C1 segment of cervical spinal cord (tissue), 14 donors: ENCODE measurements at places on chromosomes 4 and X.

- DNase-seq = no peak
Observed at GRCh38 chr4:182000077-182000476, 243.1 kb upstream of the TENM3 start.

DNA sequence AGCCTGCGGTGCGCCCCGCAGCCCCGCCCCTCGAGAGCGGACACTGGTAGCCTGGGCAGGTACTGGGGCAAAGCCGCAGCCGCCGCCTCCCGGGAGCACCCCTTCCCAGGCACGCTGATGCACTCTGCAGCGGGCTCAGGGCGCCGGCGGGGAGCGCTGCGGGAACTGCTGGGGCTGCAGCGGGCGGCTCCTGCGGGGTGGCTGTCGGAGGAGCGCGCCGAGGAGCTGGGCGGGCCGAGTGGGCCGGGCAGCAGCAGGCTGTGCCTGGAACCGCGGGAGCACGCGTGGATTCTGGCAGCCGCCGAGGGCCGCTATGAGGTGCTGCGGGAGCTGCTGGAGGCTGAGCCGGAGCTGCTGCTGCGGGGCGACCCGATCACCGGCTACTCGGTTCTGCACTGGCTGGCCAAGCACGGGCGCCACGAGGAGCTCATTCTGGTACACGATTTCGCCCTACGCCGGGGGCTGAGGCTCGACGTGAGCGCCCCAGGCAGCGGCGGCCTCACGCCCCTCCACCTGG lies 401 bp downstream of the SOWAHD start:
- DNase-seq = no peak

DNA sequence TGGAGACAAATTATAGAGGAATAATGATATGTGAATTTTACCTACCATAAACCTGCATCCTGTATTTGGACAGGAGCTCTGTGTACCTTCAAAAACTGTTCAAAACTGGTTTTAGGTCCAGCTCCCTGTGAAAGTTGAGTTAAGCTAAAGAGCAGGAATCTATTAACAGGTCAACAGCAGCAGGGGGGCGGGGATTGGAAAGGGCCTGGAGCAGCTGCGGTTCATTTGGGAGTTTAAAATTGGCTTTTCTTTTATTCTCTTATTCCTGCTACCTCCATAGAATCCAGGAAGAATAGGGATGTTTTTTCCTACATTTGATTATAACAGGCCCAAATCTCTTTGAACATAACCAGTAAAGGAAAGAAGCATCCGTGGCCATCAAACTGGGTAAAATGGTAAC lies 23.8 kb downstream of the SHROOM3 start:
- no peak for DNase-seq

DNA sequence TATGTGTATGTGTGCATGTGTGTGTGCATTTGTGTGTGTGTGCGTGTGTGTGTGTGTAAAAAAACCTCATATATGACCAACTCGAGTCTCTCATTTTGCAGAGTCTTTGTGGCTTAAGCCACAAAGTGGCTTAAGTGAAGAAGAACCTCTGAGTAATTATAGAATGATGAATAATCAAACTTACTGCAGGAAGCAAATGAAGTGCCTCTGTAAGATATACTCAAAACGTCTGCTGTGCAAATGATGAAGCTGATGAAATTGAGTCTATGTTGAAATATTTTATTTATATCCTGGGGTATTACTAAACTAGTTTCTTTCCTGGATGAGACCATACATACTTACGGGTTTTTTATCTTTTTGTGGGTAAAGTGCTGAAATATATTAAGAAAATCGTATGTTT lies 1198.7 kb downstream of the PCDH7 start:
- no peak for DNase-seq

DNA sequence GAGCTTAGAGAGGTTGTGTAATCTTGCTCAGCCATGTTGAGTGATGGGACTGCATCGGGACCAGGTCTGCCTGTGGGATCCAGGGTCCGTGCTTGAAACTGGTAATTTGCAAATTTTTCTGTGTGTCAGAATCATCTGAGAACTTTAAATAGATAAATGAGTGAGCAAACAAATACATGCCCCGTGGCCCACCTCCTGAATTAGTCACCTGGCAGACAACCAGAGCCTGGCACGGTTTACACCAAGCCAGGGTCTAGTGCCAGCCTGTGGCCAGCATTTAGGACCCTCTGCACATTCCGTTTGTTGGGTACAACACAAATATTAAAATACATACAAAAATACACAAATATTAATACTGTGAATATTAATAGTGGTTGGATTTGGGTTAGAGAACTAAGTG lies 90.6 kb upstream of the STOX2 start:
- no peak for DNase-seq

DNA sequence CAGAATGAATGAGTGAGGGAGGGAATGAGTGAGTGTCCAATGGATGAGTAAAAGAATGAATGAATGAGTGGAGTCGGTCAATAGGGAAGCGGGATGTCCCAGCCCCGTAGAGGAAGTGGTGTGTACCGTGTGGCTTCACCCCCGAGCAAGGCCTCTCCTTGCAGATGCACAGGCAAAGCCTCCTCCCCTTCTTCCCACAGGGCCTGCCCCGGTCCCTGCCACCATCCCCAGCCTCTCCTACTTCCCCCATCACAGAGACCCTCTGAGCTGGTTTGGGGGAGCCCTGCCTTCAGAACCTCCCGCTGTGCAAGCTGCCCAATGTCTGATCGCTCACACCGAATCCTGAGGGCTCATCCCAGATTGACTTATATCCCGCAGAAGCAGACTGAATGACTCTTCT lies 13.6 kb downstream of the HTRA3 start:
- no peak for DNase-seq

DNA sequence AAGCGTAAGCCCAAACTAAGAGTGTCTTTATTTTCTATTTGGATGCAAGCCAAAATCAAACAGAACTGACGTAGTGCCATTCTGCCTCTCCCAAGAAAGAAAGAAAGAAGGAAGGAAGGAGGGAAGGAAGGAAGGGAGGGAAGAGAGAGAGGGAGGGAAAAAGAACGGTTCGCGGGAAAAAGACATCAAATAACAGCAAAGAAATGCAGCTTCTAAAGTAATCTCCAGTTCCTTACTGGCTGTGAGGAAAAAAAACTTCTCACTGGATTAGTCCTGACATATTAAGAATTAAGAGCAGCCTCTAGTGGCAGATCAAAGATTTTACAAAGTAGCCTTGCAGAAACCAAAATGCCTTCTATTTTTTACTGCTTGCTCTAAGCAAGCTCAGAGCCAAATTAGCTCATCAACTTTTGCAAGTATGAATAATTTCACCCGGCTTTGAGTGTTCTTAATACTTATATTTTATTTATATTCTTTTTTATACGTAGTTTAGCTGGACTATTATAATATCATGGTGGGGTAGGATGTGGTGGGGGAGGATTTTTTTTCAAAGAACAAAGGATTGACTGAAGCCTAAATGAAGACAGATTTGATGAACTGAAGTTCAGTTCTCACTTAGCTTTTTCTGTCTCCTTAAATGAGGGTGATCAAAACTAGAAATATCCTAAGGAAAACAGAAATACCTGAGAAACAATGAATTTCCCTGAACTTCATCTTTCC lies 36.6 kb downstream of the PITX2 start:
- no peak for DNase-seq

DNA sequence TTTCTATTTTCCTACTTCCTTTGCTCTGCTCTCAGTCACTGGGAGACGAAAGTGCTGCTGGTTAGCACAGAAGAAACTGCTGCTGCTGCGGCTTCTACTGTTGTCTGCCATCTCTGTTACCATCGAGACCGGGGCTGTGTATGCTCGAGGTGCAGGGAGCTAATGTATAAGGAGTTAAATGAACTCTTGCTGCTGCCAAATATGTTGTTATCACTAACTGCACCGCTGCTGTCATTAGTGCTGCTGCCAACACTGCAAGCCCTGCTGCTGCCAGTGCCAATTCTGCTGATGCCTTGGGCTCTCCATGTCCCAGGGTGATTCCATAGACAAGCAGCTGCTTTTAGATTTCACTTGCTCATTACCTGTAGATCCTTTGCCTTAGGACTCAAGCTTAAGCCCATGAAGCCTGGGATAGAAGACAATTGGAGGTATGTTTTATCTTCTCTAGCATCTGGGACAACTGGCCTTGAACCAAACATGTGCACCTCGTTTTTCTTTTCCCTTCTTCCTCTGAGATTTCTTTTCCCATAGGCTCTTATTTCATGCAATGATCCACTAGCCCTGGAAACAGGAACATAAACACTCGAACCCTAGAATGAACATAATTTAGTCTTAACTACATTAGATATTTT lies 107.8 kb downstream of the CCSER1 start:
- DNase-seq = no peak

- DNase-seq = no peak
Observed at GRCh38 chr4:187071946-187072600, 348.4 kb upstream of the FAT1 start.

DNA sequence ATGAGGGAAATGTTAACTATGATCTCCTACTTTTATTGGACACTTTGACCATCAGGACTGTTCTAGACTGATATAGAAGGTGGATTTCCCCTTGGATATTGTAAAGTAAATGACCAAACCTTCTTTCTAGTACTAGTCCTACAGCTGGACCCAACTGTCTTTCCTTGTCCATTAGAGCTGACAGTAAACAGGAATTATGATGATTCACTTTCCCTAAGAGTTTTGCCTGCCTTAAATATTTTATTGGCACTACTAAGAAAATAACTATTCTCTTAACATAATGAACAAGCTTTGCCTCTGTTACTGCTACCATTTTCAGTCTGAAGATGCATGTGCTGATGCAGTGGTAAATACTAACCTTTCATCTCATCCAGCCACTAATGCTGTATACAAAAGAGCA lies 915.4 kb downstream of the CENPC start:
- no peak for DNase-seq

- DNase-seq = no peak
Observed at GRCh38 chrX:66004928-66005829, 34.7 kb downstream of the VSIG4 start.

DNA sequence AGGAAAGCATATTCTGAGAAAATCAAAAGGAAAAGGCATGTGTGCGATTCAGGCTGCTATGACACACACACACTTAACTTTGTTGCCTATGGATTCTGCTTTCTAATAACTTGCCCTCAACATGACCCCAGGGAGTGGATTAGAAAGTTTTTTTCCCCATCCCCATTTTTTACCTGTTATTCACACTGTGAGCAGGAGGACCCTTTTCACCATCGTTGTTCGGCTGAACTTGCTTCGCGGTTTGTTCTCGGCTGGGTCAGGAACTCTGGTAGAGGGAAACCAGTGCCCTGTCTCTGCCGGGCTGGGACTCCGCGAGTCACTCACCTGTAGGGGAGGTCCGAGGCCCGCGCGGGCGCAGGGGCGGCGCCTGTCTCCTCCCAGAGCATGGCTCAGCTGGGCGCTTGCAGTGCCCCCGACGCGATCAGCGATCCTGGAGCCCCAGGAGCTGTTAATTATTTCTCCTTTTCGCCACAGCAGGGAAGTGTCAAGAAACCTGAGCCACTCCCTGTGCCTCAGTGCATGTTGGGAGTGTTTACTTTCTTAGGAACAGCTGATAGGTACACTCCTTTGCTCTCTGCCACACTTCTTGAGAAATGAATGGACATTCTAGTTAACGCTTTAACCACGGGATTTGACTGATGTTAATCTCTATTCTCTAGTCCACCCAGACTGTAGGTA lies at the start of gene RASSF6:
Gene RASSF6 (minus strand): TSS at position 322 of the 678 bp plus-strand sequence. CDS start 8,641 bp downstream, outside the sequence.
- no peak for DNase-seq

- DNase-seq = no peak
Observed at GRCh38 chr4:1239141-1239949, 9.6 kb downstream of the CTBP1 start.

- DNase-seq = peak; percentile 11
Observed at GRCh38 chrX:49884290-49884862, 5.1 kb downstream of the USP27X start.

DNA sequence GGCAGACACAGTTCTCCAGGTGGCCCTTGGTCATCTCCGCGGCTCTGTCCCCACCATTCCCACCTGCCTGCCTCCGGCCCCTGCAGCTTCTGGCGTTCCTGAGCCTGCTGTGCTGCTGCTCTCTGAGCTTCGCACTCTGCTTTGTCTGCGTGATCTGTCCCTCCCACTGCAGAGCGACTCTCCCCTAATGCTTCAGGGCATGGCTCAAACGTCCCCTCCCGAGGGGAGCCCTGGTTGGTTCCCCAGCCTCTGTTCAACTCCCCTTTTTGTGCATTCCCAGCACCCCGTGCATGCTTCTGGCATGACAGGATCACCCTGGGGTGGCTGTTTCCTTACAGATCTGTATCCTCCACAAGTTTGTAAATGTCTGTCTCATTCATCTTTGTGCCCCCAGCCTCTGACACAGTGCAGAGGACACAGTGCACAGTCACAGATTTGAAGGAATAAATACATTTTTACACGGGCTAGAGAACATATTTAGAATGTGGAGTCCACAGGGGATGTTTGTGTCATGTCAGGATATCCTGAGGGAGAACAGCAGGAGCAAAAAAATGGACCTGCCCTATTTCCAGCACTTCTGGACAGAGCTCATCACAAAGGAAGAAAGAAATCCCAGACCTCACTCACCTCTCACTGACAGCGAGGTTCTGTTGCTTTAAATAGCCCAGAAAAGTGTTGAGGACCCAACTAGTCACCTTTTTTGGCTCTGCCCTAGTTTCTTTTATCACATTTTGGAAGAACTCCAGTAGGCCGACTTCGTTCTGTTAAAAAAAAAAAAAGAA lies 72.6 kb downstream of the GATB start:
- no peak for DNase-seq

DNA sequence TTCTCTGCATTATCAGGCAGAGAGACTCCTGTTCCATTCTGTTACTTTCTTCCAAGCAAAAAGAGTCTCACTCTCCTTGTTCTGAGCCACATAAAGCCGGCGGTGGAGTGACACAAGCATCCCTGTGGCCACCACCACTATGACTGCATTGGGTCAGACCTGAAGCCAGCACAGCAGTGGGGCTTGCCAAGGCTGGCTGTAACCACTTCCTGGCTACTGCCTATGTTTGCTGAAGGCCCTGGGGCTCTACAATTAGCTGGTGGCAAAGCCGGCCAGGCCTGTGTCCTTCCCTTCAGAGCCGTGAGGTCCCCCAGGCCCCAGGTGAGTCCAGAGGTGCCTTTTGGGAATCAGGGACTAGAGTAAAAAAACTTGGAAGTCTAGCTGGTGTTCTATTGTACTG lies 31.8 kb downstream of the PLAC8 start:
- no peak for DNase-seq

DNA sequence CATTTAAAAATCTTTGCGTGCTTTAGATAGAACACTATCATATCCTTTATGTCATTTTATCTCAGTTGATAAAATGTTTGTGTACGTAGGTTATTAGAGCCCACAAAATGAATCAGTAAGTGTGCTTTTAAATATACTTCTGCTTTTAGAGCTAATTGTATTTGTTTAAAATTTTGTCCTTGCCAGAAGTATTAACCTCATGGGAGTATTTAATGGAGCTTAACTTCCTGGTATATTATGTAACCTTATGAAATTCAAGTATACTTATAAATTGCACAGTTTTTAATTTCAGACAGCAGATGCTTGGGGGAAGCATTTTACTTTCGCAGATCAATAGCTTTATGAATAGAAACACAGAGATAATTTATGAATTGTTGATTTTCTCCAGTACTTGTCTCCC lies 90.2 kb downstream of the DIPK2B start:
- no peak for DNase-seq
